Fibroblast of lung (primary cell): ENCODE measurements at places on chromosomes 3 and 15. TPM values are rescaled to one million over a fixed set of nuclear protein-coding genes. Genes with fewer than 3 reads are reported as not detected.

The RPUSD3 gene
- 16.2 and 22.1 TPM in 2 replicates for total RNA-seq

The PATL2 gene
- total RNA-seq = 0.77 and 1.3 TPM in 2 replicates

The GRAMD1C gene
- total RNA-seq = 2.1 and 7.8 TPM in 2 replicates

The C3orf22 gene
- total RNA-seq = not detected in 2 replicates

The CFAP20DC gene
- 2.3 and 3.8 TPM in 2 replicates for total RNA-seq
